ENCODE measurements at places on chromosomes 3 and 15.
A peak's percentile ranks its signal among the peaks of the same experiment; 100 is the strongest.

DNA sequence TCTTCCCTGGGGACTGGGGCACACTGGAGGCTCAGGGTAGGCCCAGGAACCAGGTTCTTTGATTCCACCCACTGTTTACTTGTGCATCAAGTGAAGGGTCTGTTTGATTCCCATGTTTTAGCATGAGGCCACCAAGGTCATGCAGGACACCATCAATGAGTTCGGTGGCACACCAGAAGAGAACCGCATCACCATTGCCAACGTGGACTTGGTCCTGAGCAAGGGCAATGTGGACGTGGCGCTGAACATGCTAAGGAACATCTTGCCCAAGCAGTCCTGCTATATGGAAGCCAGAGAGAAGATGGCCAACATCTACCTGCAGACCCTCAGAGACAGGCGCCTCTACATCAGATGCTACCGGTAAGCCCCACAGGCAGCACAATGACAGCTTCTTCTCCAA, 21.5 kb downstream of the TTC21A start:
- no peak for DNase-seq

- no peak for DNase-seq
Observed at GRCh38 chr3:105316331-105316730, 50.4 kb upstream of the ALCAM start.

DNA sequence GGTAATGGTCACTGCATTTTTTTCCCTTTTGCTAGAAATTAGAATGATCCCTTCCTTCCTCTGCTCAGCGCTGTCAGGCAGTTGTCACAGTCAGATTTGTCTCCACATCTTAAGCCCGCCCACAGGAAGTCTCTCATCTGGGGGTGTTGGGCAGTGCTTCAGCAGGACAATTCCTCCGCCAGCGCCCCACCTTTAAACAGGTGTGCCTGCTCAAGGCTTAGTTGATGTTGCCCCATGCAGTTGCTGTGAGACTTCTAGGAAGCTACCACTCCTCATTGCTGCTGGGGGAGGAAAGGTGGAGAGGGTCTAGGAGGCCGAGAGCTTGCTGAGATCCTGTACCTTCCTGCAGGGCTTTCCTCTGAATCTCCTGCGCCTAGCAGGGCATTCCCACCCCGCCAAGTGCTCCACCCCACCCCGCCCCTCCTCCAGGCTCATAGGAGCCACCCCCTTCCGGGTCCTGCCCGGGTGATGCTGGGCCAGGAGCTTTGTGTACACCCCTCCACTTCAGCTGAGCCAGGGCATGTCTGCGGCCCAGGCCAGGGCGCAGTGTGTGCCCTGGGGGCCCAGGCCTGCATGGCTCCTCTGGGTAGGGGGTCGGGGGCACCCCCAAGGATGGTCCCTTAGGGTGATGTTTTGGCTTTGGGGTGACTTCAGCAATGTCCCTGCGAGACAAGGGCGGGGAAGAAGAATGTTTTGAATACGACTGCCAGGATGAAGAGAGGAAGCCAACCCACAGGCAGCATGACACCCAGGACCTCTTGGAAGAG, 68.7 kb downstream of the TRAK1 start:
- peak; percentile 4 for DNase-seq

DNA sequence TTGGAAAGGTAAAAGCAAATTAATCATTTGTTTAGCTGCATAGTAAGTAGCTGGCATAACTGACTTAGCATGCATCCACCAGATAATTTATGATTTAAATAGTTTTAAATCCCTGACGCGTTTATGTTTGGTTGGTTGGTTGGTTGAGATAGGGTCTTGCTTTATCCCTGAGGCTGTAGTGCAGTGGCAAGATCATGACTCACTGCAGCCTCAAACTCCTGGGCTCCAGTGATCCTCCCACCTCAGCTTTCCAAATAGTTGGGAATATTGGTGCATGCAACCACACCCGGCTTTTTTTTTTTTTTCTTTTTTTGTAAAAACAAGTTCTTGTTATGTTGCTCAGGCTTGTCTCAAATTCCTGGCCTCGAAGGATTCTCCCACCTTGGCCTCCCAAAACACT, 263.4 kb downstream of the MCTP2 start:
- DNase-seq = no peak

DNA sequence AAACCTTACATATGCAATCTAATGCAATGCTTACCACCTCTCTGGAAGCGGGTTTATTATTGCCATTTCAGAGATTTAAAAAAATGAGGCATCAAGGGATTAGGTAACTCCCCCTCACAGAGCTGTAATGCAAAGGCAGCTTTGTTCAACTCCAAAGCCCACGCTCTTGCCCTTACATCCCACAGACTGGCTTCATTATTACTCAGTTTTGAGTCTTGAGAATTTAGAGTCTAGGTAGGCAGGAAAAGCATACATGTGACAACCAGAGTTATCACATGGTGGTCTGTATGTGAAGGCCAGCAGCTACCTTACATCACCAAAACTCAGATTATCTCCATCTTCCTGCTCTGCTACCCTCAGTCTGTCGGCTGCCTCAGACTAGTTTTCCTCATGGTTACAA, 326.9 kb downstream of the UACA start:
- DNase-seq = no peak

DNA sequence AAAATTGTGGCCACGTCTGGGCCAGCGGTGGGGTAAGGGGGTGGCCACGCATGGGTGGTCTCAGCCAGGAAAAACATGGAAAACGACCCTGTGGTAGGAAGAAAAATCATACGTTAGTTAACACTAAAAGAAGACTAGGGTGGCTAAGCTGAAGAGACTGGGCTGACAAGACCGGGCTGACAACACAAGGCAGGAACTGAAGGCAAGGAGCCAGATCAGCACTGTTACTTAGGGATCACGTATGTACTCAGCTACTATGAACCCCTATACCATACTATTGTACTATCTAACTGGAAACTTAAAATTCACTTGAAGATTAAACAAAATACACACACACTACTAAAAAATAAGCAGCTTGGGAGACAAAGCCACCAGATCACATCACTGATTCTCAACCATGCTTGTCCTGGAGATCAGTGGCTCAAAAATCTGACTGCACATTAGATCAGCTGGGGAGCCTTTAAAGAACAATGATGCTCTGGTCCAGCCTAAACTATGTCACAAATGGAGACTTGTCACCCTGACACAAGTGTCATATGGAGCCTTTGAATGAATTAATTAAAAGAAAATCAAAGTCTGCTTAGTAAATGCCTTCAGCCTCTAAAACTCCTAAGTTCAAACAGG, 442.2 kb downstream of the SHQ1 start:
- DNase-seq = no peak

- peak; percentile 18 for DNase-seq
Observed at GRCh38 chr15:80695911-80696661, 976 bp downstream of the ABHD17C start.

GRCh38 chr15:84881520-84881830, 3.0 kb upstream of the SLC28A1 start:
- DNase-seq = no peak

DNA sequence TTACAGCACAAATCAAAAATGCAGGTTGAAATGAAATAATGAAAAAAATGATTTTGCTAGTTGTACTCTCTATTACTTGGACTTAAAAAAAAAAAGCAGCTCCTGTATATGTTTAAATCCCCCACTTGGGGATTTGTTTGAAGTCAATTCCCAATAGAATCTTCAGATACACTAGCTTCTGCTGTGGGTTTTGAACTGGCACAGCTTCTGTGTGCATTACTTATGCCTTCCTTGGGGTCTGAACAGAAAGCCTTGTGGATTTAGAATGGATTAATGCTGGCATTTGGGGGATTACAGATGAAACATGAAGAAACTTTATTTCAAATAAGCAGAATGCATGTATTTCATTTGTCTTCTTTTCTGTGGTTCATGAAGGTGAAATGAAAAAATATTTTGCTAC, 513.2 kb upstream of the TBL1XR1 start:
- no peak for DNase-seq

- DNase-seq = no peak
Observed at GRCh38 chr3:195012571-195012970, 258.4 kb downstream of the XXYLT1 start.

GRCh38 chr3:132721479-132722164, 587 bp downstream of the NPHP3 start:
- peak; percentile 16 for DNase-seq

DNA sequence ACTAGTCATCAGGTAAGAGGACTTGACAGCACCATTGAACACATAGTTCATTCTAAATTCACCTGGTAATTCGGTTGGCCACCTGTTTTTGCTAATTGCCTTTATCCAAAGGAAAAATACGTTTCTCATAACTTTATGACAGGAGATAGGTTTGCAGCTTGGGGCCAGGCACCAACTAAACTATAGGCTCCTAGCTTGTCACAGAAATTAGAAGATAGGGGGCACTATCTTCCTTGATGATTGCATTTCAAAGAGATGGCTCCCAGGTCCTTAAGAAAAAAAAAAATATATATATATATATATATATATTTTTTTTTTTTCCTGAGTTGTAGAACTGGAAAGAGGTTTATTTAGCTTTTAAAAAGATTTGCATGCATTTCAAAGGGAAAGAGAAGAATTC, 563.6 kb downstream of the NAALADL2 start:
- DNase-seq = no peak

DNA sequence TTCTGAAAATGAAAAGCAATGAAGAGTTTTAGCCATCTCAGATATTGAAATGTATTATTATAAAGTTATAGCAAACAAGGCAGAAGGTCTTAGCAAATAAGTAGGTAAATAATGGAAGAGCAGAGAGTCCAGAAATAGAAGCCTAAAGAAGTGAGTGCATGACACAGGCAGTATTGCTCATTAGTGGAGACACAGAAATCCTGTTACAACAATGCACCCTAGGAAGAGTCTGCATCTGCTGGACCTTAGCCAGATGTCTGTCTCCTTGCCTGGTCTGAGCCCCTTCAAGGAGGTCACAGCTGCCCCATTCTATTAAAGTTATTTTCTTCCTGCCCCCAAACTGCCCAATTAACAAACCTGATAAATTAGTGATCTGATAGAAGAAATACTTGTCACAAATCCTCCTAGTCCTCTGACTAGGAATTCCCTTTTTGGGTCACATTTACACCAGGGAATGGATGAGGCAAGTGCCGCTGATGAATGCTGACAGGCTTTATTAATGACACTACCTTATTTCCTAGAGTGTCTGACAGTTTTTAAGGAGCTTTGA, 51.9 kb downstream of the HOMER2 start:
- no peak for DNase-seq

- no peak for DNase-seq
Observed at GRCh38 chr3:107085261-107085660, 292.0 kb upstream of the CCDC54 start.

- DNase-seq = no peak
Observed at GRCh38 chr15:47500842-47501241, 216.5 kb upstream of the SEMA6D start.

DNA sequence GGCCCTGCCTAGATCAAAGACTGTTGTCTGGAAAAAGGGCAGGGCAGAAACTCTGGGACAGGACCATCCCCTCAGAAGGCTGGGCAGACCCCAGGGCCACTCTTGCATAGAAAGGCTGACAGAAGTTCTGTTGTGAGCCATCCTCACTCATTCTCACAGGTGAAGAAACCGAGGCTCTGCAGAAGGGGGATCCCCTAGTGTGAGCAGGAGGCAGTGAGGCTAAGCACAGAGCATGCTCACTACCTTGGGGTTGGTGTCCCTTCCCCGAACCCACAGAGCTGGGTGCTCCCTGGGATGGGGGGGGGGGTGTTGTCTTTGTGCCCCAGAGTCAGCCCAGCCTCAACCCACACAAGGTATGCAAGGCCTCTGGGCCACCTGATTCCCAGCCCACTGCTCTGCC, 50.9 kb upstream of the TMEM115 start:
- no peak for DNase-seq

DNA sequence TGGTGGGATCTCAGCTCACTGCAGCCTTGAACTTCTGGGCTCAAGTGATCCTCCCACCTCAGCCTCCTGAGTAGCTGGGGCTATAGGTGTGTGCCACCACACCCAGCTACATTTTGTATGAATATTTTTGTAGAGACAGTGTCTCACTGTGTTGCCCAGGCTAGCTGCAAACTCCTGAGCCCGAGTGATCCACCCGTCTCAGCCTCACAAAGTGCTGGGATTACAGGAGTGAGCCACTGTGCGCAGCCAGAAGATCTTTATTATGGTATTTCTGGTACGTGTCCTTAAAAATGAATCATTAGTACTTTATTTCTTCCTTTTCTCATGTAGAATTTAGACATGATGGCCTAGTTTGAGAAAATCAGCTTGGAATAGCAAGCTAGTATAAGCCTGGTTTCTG, 153.3 kb downstream of the BCHE start:
- no peak for DNase-seq

DNA sequence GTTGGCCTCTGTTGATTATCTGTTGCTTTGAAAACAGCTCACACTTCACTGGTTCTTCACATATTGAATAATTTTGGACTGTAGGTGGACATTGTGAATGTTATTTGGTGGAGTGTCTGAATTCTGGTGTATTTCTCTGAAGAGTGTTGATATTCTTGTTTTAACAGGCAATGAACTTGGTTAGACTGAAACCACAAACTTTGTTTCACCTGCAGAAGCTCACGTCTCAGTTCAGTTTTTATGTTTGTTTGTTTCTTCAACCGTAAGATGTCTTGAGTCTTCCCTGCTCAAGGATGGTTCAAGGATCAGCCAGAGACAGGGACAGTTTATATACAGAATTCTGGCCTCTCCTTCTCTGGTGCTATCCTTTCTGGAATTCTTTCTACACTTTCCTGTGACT, 43.6 kb downstream of the C3orf20 start:
- DNase-seq = no peak

GRCh38 chr3:179348325-179349013, 960 bp downstream of the MFN1 start:
- DNase-seq = no peak

DNA sequence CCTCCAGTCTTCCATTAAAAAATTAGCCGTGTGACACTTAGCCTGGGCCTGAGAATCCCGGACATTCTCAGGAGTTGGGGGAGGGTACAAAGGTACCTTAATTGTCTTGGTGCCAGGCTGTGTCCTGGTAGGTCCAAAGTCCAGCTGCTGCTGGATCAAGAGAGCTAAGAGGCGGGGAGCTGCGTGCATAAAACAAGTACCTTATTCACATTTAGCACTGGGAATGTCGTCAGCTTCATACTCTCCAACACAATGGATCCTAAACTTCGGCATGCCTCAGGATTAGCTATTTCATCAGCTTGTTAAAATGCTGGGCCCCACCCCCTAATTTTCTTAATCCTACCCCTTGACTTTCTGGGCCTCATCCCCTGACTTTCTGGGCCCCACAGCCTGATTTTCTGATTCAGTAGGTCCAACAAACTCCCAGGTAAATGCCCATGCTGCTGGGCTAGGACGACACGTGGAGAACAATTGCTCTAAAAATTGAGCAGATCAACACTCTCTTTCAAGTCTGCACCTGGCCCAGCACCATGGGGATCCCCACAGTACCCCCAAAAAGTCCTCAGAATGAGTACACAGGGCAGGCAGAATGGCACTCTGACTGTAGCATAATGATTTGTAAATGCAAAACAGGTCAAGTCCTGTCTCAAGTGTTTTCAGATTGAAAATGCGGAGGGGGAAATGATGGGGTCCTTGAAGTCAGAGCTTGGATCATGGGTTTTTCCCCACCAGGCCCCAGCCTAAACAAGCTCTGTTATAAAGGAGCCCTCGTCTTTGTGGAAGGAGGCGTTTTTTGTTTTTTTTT, 5.6 kb upstream of the AEN start:
- DNase-seq = no peak

- DNase-seq = no peak
Observed at GRCh38 chr15:98402486-98402885, 245.9 kb upstream of the IGF1R start.

GRCh38 chr3:31196881-31197364, 302.5 kb upstream of the GADL1 start:
- no peak for DNase-seq

GRCh38 chr3:116057400-116058006, 387.8 kb downstream of the LSAMP start:
- DNase-seq = no peak

Measured in stimulated activated CD4-positive, alpha-beta T cell treated with anti-CD3 and anti-CD28 coated beads, Interleukin-4, amount 100 ng/mL, for 1 hour (primary cell).